ENCODE measurements at places on chromosomes 3 and 15. TPM values are rescaled to one million over a fixed set of nuclear protein-coding genes. Genes with fewer than 3 reads are reported as not detected.

The SLC7A14 gene
- 0.49 TPM for total RNA-seq

The PDE12 gene
- total RNA-seq, result 12.9 TPM

The MYH15 gene
- total RNA-seq, result 0.07 TPM

The SLC12A1 gene
- 0.19 TPM for total RNA-seq

DNA sequence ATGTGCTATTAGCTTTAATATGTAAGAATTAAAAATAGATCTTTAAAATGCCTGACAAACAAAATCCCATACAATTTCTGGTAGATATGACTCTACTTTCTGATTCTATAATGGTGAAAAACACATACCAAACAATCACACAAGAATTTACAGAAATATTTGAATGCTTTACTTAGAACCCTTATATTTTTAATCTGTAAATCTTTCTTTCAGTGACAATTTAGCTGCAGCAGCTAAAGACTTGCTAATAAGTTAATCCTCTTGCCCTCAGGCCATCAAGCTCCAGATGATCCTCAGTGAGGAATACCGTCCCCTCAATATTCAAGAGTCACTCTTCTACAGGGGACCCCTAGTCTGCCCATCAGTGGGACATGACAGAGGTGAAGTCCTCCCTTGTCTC is 55.6 kb downstream of the C3orf80 start:
- DNase-seq, result no peak

GRCh38 chr15:86353213-86353612 is 273.5 kb downstream of the AGBL1 start:
- DNase-seq, result no peak

DNA sequence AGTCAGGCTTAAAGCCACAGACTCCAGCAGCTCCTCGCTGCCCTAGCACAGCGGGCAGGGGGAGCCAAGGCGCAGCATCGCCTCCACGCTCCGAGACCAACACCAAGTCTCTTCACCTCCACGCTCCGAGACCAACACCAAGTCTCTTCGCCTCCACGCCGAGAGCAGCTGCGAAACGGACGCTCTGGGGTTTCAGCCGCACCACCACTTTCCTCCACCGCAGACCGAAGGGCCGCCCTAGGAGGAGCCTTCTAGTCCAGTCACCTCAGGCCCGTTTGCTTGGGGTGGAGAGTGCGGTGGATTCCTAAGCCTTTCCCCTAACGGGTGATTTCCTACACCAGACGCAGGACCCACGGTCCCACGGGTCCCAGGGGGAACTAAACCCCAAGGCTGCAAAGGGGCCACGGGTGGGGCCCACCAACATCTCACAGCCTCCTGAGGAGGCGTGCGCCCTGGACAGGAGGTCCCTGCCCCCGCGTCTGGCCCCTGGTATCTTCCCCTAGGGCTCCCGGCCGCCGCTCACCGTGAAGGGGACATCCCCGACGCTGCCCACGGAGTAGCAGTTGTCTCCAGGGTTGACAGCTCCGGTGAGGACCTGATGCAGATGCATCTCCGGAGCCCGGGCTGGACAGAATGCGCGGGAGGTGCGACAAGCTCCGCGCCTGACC is 501 bp downstream of the DMXL2 start:
- peak; percentile 61 for DNase-seq

- DNase-seq, result no peak
These were observed 33.4 kb downstream of the TMEM41A start for GRCh38 chr3:185465471-185465870.

- no peak for DNase-seq
These were observed 3.9 kb downstream of the GRIP2 start for GRCh38 chr3:14536055-14536815.

GRCh38 chr15:46117071-46117470 is 482.2 kb downstream of the SQOR start:
- DNase-seq, result no peak
